Peyer's patch (tissue), 4 donors: ENCODE measurements at places on chromosomes 7 and 10.

GRCh38 chr7:155965010-155965409, 152.7 kb upstream of the SHH start:
- no peaks in the 10 kb centered on the region for H3K36me3 ChIP-seq
- no peak overlapping the region for H3K27ac ChIP-seq
- H3K27me3 ChIP-seq = no peaks in the 10 kb centered on the region
- DNase-seq = no peak
- H3K4me3 ChIP-seq = no peak overlapping the region
- no peaks in the 10 kb centered on the region for H3K4me1 ChIP-seq

DNA sequence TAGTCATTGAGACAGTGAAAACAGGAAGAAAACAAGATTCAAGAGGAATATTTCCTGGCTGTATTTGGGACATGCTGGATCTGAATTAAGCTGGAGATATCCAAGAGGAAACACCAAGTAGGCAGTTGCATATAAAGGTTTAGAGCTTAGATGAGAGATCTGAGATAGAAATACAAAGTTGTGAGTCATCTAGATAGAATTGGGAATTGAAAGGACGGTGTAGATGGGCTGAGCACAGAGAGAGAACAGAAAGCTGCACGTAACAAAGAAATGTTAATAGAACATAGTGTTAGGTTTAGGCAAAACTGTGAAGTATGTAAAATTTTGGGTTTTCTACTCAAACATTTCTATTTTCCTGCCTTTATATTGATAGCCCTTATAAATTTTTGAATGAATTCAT, 218.5 kb upstream of the TMEM196 start:
- no peak overlapping the region for H3K27ac ChIP-seq
- H3K36me3 ChIP-seq = no peaks in the 10 kb centered on the region
- H3K27me3 ChIP-seq = no peaks in the 10 kb centered on the region
- no peak overlapping the region for H3K4me3 ChIP-seq

DNA sequence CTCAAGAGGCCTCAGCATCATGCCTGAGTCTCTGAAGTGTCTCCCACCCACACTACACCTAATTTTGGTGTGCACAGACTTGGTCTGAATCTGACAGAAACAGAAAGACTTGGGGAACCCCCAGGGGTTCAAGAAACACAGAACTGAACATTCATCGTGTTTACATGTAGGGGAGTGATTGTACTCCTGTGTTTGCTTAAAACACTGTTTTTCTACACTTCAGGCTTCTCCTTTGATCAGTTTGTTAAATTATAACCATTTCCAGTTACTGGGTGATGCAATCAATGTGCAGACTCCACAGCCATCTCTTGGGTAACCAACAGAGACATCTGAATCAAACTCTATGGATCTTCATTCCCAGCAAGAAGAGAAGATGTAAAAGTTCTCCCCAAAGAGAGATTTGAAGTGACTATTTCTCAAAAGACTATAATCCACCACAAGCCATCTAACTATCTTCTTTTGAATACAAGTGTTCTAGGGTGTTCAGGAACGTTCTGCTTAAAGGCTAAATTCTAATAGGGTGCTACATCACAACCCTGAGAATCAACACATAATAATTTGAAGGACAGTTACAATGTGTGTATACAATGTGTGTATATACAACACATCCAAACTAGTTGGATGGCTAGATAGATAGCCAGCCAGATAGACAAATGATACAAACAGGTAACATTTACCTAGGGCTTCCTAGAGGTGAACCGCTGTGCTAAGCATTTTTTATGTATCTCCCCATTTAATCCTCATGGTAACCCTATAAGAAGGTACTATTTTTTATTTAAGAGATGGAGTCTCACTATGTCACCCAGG, 34.2 kb downstream of the DNAJC12 start:
- no peak overlapping the region for H3K4me3 ChIP-seq
- H3K36me3 ChIP-seq = no peaks in the 10 kb centered on the region
- no peaks in the 10 kb centered on the region for H3K27me3 ChIP-seq
- no peak for DNase-seq

DNA sequence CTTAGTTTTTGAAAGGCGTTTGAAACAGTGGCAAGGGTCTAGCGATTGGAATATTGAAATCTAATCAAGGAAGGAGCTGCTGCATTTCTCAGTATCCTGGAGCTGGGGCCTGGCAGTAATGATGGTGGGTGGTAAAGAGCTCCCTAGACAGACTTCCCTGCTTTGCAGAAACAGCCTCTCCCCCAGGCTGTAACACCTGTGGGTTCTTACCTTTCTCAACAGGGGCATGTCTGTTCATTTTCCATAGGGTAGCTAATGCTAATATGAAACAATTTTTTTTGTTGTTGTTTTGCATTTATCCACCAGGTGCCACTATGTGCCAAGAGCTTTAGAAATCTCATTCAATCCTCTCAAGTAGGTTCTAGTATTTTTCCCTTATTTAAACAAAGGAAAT, 345.5 kb downstream of the REEP3 start:
- no peak overlapping the region for H3K27ac ChIP-seq
- no peaks in the 10 kb centered on the region for H3K36me3 ChIP-seq
- no peak for DNase-seq
- H3K4me1 ChIP-seq = no peaks in the 10 kb centered on the region
- H3K4me3 ChIP-seq = no peak overlapping the region
- no peaks in the 10 kb centered on the region for H3K27me3 ChIP-seq

GRCh38 chr7:144776447-144776846, 59.4 kb downstream of the TPK1 start:
- H3K4me1 ChIP-seq = no peaks in the 10 kb centered on the region
- H3K4me3 ChIP-seq = no peak overlapping the region
- no peak overlapping the region for H3K27ac ChIP-seq
- no peak for DNase-seq
- no peaks in the 10 kb centered on the region for H3K27me3 ChIP-seq

DNA sequence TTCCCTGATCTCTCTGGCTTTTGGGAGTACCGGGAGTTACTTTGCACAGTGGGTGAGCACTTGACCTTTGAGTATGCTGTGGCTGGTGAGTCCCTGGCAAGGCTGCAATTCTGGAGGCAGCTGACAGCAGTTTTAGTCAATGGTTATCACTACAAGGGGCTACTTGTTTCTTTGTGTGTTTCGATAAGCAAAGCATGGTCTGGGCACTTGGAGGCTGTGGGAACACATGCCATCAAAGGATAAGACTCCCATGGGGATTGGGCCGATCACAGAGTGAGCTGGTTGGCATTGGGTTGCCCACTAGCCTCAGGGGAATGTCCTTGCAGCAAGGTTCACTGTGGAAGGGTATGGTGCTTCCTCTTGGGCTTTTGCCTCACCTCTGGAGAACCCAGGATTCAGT, 208.2 kb downstream of the SNX13 start:
- no peaks in the 10 kb centered on the region for H3K36me3 ChIP-seq
- H3K4me3 ChIP-seq = no peak overlapping the region
- H3K27ac ChIP-seq = no peak overlapping the region
- no peaks in the 10 kb centered on the region for H3K27me3 ChIP-seq

- H3K36me3 ChIP-seq = no peaks in the 10 kb centered on the region
These were observed 314.6 kb downstream of the CXCL12 start for GRCh38 chr10:44070282-44070681.

DNA sequence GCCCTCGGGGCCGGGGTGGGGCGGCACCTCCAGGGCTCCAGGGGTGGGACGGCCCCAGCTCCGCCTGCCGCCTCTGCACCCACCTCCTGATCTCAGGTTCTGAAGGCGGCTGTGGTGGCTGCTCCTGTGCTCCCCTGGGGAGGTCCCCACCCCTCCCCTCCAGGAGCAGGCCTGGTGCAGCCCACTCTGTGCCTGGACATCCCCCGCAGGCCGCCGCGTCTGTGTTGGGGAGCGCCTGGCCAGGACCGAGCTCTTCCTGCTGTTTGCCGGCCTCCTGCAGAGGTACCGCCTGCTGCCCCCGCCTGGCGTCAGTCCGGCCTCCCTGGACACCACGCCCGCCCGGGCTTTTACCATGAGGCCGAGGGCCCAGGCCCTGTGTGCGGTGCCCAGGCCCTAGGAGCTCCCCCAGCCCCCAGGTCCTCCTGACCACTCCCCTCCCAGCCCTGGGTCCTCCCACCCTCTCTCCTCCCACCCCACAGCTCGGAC, 5.5 kb downstream of the CYP2W1 start:
- H3K27me3 ChIP-seq = no peaks in the 10 kb centered on the region
- H3K27ac ChIP-seq = no peak overlapping the region
- no peak overlapping the region for H3K4me3 ChIP-seq
- DNase-seq = no peak
- H3K4me1 ChIP-seq = peaks cover 7% of the 10 kb centered on the region
